ENCODE measurements at places on chromosomes 12 and 14.
A peak's percentile ranks its signal among the peaks of the same experiment; 100 is the strongest.

DNA sequence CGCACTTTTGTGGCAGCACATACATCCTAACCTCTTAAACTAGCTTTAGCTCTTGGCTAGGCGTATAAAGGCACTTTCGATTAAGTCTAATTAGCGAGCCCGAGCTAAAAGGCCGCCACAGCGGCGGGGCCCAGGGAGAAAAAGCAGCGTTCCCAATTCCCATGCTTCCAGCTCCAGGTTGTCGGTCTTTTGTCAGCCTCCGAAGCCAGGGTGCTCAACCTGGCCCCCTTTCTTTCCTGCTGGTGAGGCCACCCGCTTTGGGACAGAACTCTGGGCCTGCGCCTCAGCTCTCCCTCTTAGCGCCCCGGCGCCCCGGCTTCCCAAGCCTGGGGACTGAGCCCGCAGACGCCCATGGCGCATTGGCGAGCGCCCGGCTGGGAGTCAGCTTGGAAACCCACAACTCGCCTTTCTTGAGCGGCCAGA, 33.3 kb upstream of the TBX5 start:
- no peak for DNase-seq

DNA sequence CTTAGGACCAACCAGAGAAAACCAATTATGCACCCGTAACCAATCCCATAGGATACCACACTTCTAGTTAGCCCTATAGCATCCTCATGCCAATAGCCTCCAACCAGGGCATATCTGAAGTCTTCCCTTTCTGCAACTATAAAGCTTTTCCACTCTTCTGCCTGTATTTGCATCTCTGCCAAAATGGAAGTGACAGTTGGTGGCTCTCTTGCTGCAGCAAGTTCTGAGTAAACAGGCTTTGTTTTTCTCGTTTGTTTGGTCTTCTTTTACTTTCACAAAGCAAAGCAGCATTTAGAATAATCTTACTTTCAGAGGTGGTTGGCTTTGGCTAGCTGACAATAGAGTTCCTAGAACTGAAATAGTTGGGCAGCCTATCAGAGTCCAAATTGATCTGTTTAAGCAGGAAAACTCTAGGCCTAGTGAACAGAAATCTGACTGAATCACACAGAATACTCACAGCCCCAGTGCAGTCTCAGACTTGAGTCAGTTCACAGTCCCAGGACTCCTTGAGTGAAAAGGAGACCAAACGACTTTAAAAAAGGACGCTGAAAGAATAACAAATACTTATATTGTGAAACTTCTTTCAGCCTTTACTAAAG, 1029.7 kb upstream of the LRFN5 start:
- DNase-seq: no peak

- peak; percentile 14 for DNase-seq
Measured at GRCh38 chr12:64912516-64913255, 88.2 kb downstream of the TBC1D30 start.

DNA sequence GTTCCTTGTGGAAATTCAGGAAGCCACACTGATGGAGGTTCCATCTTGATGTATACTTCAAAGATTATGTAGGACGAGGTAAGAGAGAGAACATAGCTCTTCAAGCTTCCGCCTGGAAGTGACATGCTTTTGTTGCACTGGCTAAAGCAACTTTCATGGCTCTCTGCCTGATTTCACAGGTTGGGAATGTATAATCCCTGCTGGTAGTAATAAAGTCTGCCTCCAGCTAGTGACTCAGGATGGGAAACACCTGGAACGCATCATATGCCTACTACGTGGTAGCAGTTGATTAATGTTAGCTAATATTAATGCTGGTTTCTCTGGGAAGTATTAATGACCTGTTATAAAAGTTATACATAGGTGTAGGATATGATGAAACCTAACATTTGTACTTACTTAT, 71.1 kb downstream of the PELI2 start:
- no peak for DNase-seq

GRCh38 chr12:1419849-1420371, 174.5 kb downstream of the FBXL14 start:
- no peak for DNase-seq

- DNase-seq: no peak
Measured at GRCh38 chr12:52207106-52207505, 15.3 kb upstream of the KRT80 start.

- DNase-seq: peak; percentile 5
Measured at GRCh38 chr12:121060149-121061001, 21.3 kb upstream of the OASL start.

DNA sequence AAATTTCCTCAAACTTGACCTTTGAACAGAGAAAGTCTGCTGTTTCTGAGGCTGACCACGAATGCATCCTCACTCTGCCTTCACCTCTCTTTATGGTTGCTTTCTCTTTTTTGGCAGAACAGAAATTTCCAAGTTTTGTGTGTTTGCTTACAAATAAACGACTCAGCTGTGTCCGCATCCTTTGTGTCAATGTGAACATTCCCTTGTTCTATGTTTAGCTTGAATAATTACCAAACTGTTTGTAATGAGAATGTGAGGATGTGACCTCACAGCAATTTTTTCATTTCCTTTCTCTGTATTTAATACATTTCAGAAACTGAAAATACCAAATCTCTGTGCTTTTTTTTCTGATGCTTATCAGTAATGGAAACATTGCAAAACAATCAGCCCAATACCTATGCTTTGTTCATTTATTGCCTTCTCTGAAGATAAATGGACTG, 410.9 kb downstream of the EGLN3 start:
- DNase-seq: no peak

GRCh38 chr12:64752032-64752431, 7.2 kb downstream of the GNS start:
- DNase-seq: no peak

DNA sequence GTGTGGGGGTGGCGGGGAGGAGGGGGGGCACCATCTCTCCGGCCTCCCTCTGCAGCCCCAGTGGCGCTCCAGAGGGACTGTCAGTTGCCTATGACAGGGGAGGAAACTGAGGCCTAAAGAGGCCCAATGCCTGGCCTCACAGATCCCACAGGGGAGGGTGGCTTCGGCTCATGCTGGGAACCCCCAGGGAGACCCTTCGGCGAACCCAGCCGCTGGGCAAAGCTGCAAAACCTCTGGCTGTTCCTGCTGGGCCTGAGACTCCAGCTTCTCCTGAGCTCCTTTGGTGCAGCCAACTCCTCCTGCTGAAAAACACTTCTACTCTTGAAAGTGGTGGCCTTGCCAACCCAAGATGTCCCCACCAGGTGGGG, 170.1 kb upstream of the RTL1 start:
- no peak for DNase-seq

GRCh38 chr12:76777765-76778216, 13.9 kb downstream of the ZDHHC17 start:
- no peak for DNase-seq

DNA sequence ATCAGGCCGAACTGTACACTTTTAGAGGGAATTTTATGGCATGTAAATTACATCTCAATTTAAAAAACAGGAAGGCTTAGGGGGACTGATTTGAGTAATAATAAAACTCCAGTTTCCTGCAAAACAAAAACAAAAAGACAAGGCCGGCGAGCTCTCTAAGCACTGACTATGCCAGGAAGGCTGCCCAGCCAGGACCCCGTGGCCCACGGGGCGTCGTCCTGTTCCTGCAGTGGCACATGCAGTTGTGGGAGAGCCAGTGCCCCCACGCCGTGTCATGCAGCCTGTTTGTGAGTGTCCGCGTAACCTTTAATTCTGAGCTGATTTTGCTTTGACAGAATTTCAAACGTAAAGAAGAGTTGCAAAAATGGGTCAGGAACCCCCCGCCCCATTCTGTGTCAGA, 10.5 kb downstream of the XRCC3 start:
- DNase-seq: no peak

DNA sequence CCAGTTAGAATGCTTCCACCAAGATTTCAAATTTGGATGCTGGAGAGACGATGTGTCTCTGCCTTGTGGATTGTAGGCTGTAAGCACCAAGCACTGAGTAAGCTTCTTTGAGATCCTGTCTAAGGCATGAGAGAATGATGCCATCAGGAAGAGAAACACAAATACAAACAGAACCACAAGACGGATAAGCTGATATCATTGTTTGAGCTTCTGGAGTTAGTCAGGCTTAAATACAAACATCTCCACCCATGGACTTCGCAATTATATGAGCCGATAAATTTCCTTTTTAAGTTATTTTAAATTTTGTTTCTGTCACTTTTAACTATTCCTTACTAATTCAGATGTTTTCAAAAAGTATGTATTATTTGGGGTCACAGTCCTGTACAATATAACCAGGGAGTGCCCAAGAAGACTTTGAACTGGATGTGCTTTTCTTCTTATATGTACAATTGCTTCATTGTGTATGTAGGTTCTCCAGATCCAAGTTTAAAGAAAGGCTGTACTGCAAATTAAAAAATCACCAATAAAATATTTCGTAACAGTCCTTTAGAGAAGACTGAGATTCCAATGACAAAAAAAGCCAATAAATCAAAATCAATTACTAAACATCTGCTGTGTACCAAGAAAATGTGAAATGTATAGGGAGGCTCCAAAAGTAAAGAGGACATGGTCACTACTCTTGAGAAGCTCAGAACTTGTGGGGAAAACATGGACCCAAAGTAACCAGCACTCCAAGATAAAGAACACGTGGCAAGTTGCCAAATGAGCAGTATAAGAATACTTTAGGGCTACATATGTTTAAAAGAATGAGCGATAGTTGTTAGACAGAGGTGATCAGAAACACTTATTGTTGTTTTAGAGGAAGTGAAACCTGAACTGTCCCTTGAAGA, 274.1 kb downstream of the ADAMTS20 start:
- no peak for DNase-seq

GRCh38 chr12:11545484-11546330, 103.8 kb upstream of the ETV6 start:
- no peak for DNase-seq

DNA sequence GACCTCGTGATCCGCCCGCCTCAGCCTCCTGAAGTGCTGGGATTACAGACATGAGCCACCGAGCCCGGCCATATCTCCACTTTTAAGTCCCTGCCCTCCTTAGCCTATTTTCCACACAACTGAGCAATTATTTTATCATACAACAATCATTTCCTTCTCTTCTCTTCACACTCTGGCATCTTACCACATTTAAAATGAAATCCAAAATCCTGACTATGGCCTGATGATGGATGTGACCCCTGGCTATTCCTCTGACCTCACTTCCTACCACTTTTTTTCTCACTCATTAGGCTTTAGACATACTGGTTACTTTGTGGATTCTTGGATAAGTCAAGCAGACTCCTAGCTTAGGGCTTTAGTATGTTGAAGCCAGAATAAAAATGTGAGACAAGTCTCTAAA, 21.9 kb upstream of the EID3 start:
- DNase-seq: no peak

- no peak for DNase-seq
Measured at GRCh38 chr14:53526200-53526599, 373.1 kb upstream of the DDHD1 start.

DNA sequence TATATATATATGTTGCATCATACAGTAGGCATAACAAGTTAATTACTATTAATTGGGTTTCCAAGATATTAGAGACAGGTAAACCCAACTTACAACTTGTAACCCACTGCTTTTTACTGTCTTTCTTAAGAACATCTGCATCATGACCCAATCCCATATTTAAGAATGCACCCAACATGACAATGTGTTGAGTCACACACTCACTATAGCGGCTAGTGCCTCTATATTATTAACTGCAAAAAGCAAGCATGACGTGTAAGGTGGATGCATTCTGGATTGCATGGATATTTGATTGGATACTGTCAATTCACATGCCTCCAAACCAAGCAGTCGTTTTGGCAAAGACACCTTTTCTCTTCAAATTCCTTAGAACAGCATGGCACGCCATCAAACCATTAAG, 68.2 kb downstream of the KSR2 start:
- no peak for DNase-seq

- DNase-seq: no peak
Measured at GRCh38 chr12:57133013-57133569, 4.8 kb downstream of the LRP1 start.

DNA sequence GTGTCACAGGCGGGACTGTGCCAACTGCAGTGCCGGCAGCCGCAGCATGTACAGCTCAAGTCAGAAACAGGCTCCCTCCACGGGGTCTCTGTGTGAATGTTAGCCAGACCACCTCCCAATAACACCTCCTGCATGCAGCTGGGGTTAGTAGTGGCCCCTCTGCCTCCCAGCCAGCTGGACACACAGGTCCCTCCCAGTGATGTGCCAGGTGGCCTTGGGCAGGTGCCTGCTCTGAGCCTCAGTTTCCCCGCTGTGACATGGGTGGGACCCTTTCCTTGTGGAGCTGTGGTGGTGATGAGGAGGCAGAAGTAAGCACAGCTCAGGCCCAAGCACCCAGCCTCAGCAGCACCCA, 139.9 kb downstream of the ADGRD1 start:
- no peak for DNase-seq

GRCh38 chr14:104590240-104590965, 10.8 kb downstream of the C14orf180 start:
- DNase-seq: no peak

- DNase-seq: peak; percentile 79
Measured at GRCh38 chr12:127685491-127685890, 581.5 kb upstream of the TMEM132C start.

- DNase-seq: no peak
Measured at GRCh38 chr12:130117233-130117632, 45.0 kb upstream of the FZD10 start.

- no peak for DNase-seq
Measured at GRCh38 chr12:38175538-38175937, 141.0 kb upstream of the ALG10B start.

GRCh38 chr14:100271247-100271939, 32.4 kb downstream of the YY1 start:
- DNase-seq: no peak

GRCh38 chr12:82461836-82462235, 103.5 kb downstream of the METTL25 start:
- DNase-seq: no peak

- DNase-seq: no peak
Measured at GRCh38 chr14:56170028-56170427, 51.8 kb downstream of the PELI2 start.

DNA sequence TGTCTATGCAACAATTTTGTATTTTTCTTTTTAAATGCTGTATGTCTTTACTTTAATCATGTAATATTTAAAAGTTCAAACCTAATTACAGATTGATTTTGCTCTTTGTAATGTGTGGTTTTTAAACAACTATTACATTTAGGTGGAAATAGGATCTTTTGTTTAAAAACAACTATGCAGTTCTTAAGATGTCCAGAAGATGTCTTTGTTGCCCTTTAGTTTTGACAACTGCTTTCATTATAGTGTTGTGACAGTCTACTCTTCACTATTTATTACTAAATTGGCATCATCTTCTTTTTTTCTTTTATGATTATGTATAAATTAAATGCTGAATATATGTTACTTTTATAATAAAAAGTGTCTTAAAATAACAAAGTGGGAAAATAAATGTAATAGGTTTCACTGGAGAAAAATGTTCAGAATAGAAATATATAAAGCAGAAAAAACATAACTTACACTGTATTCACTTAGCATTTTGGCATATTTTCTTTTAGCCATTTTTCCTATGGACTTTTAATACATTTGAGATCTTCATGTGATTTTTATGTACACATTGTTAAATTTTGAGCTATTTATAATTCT, 27.1 kb upstream of the PCNX4 start:
- DNase-seq: no peak

GRCh38 chr12:108833355-108833733, 24.0 kb downstream of the SSH1 start:
- no peak for DNase-seq

- DNase-seq: no peak
Measured at GRCh38 chr12:106790020-106790419, 15.5 kb downstream of the RIC8B start.

All from NCI-H446 (cell line).